ENCODE measurements at places on chromosomes 1 and 21. TPM values are rescaled to one million over a fixed set of nuclear protein-coding genes. Genes with fewer than 3 reads are reported as not detected.

- DNase-seq, result no peak
Measured at GRCh38 chr1:31004231-31004621, 61.3 kb downstream of the PUM1 start.

- DNase-seq, result no peak
Measured at GRCh38 chr1:9996624-9997582, at the start of gene RBP7. RBP7 (plus strand) TSS chr1:9997228; CDS start chr1:9997259, 31 bp downstream.

DNA sequence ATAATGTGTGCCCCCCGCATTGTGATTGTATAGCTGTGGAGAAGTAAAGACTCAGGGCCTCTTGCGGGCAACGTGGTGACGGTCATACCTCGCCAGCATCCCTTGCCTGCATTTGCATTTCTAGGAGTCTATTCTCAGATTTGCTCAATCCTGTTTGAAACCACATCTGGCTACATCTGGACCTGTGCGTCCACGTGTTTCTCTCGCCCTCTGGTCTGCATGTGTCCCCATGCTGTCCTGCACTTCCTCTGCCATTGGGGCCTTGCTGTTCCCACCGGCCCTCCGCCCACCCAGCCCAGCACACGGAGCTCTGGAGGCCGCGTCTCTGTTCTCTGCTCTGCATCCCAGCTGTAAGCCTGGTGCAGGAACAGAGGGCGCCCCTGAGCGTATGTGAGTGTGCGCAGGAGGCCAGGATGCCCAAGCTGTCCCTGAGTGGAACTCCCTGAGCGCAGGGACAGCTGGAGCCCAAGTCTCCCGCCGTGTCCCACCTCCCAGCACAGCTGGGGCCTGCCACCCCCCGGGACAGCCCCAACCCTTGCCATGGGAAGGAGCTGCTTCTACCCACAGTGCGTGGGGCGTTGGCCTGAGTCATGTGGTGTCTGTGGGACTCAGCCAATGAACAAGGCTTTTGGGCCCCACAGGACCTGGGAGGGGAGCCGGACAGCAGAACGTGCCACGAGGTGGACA, 1.6 kb downstream of the KRTAP10-2 start:
- no peak for DNase-seq

DNA sequence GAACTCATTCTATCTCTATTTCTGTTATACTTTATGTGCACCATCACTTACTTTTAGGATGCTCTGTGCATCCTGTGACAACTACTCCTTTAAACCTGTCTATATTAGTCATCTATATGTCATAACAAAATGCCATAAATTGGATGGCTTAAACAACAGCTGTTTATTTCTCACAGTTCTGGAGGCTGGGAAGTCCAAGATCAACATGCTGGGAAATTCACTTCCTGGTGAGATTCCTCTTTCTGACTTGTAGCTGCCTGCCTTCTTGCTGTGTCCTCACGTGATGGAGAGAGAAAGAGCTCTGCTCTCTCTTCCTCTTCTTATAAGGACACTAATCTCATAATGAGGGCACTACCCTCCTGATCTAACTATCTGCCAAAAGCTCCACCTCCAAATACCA, 62.3 kb upstream of the RCOR3 start:
- DNase-seq, result no peak

DNA sequence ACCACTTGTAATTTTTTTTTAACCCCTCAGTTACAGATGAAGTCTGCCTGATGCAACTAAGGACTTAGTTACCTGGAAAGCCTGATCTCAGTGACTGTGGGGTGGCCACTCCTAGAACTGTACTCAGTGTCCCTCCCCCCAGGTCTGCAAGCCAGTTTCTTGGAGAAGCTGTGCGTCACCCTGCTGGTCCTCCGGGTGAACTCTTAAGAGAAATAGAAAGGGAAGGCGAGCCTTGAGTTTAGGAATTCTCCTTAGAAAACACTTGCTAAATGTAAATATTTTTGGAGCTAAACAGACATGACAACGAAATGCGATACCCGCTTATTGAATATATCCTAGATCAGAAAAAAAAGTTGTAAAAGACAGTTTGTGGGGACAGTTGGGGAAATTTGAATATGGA, 730 bp downstream of the SLC16A4 start:
- DNase-seq, result no peak

DNA sequence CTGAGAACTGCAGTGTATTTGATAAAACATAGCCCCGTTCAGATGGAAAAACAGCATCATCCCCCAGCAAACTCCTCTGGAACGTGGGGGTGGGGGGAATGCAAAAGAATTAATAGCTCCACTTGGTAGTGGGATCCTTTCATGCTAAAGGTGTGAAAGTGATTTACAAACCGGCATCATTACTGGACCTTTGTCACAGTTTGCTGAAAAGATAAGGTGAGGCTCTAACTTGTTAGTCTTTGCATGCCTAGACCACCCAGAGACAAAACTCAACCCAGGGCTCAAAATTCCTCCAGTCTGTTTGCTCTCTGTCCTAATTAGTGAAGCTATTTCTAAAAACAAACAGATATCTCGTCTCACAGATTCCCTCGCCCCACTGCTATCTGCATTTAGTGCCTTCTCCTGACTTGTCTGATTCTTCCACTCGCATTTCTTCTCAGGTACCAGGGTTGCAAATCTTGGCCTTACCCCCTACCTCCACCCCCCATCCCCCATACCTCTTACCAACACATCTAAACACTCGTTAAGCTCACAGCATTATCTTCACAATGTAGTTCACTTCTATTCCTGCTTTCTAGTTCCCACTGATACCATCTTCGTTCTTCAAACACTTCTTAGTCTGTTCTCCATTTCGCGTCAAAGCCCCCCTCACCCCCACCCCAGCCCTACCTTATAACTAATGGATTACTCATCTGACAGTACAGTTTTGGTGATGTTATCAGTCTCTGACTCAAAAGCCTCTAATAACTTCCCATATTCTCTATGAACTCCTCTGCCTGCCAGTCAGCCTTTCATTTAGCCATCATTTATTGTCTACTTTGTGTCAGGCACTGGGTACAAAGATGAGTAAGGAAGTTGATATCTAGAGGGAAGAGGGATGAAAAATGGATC, 11.8 kb downstream of the IER5 start:
- DNase-seq, result no peak

DNA sequence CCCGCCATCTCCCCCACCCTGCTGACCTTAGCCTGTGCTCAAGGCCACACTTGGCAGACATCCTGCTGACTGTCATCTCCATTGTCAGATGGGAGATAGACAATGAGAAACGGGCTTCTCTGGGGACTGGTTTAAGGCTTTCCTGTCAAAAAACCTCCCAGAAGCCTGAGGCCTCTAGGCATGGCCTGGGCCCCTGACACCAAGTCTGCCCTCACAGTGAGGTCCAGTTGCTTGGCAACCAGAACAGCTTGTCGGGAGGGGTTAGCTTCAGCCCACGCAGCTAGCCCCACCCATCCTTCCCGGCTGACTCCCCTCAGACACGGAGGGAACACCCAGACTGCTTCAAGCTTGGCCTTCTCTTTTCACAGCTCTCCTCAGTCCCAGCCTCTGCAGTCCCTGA, 11.0 kb downstream of the PLEKHA6 start:
- DNase-seq, result no peak

- no peak for DNase-seq
Measured at GRCh38 chr1:78676993-78677392, 27.4 kb downstream of the IFI44 start.

The FAM131C gene
- total RNA-seq, result 1.7 TPM

The HRNR gene
- not detected for total RNA-seq

The TTC39A gene
- total RNA-seq, result 0.78 TPM
